ENCODE measurements at places on chromosomes 7 and 10. TPM values are rescaled to one million over a fixed set of nuclear protein-coding genes. Genes with fewer than 3 reads are reported as not detected.

RARRES2 gene
- 26.3 TPM for total RNA-seq

RABGEF1 gene
- 17.0 TPM for total RNA-seq

FOXP2 gene
- 4.9 TPM for total RNA-seq

SPDYE1 gene
- not detected for total RNA-seq

GPNMB gene
- total RNA-seq: not detected

ZNF425 gene
- 4.9 TPM for total RNA-seq

FOXI2 gene
- not detected for total RNA-seq

SSMEM1 gene
- not detected for total RNA-seq

ZCWPW1 gene
- 2.0 TPM for total RNA-seq

POLR2J2 gene
- 5.8 TPM for total RNA-seq

GRCh38 chr7:102992938-102993717 lies 80.3 kb downstream of the LRRC17 start:
- DNase-seq: no peak
- H3K27ac ChIP-seq: no peak overlapping the region
- no peaks in the 10 kb centered on the region for H3K36me3 ChIP-seq
- H3K27me3 ChIP-seq: no peaks in the 10 kb centered on the region
- no peak overlapping the region for H3K4me3 ChIP-seq
- H3K4me1 ChIP-seq: no peaks in the 10 kb centered on the region

GRCh38 chr10:5658871-5659618 lies 7.3 kb downstream of the ASB13 start:
- no peaks in the 10 kb centered on the region for H3K27me3 ChIP-seq
- peaks cover 45% of the 10 kb centered on the region for H3K4me1 ChIP-seq
- no peak for DNase-seq
- no peaks in the 10 kb centered on the region for H3K36me3 ChIP-seq

GRCh38 chr10:96038476-96039387 lies 4.7 kb upstream of the CCNJ start:
- no peak overlapping the region for H3K27ac ChIP-seq
- DNase-seq: no peak
- peaks cover 5% of the 10 kb centered on the region for H3K4me1 ChIP-seq
- H3K36me3 ChIP-seq: no peaks in the 10 kb centered on the region

DNA sequence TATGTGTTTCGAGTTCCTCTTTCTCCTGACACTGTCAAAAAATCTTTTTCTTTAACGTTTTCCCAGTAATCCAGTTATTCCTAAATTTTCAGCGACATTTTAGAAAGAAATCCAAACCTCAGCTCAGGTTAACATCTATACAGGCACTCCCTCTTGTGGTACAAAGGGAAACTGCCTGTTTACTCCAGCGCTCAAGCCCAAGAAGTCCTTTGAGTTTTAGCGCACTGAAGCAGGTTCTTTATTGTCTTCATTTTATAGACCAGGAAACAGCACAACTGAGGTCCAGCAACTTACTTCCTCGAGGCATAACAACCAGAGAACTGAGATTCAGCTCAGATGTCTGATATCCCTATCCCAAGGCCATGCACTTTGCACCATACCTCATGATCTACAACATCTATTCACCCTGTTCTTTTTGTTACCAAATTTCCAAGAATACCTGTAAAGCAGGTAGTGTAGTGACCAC lies 287.2 kb upstream of the MKLN1 start:
- no peak overlapping the region for H3K27ac ChIP-seq
- DNase-seq: peak; percentile 58

DNA sequence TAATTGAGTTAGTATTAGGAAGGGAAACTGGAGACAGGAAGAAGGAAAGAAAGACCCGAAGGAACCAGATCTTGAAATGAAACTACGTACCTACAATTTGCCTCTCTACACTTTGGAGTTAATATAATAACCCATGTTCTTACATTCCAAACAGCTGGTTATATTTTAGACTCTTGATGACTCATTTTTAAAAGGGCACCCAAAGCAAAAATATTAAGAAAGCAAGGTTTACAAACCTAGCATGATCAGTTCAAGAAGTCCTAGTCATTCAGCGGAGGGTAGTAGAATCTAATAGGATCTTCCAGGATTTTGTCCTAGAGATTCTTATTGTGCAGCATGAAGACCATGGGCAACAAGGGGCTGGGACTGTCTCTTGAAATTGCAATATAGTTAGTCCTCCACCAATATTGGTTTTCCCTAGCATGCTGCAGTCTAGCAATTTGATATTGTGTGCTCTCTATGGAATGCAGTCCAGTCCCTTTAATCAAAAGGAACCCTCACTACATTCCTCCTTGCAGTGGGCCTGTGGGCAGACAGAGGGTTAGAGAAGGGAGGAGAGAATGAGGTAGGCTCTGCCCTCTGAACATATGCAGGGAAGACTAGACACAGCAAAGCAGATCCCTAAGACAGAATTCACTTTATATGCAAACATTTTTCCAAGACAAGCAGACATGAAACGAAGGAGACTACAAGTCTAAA lies 230.3 kb downstream of the INHBA start:
- no peak for DNase-seq
- no peak overlapping the region for H3K4me3 ChIP-seq
- H3K27me3 ChIP-seq: no peaks in the 10 kb centered on the region
- no peaks in the 10 kb centered on the region for H3K36me3 ChIP-seq

DNA sequence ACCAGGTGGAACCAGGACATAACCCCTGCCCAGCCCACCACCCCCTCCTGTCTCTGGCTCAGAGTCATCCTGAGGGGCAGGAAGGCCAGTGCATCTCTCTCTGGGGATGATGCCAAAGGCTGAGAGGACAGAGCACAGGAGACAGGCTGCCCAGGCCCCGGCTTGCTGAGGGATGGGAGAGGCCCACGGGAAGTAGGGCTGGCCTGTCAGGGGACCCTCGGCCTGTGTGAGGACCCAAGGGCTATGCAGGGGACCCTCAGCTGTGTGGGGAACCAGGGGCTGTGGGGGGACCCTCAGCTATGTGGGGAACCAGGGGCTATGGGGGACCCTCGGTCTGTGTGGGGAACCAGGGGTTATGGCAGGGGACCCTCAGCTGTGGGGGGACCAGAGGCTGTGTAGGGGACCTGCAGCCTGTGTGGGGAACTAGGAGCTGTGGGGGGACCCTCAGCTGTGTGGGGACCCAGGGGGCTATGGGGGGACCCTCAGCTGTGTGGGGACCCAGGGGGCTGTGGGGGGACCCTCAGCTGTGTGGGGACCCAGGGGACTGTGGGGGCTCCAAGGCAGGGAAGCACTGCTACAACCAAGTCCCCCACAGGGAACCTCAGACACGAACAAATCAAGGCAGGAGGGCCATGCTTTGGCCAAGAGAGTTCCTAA lies 27.7 kb downstream of the EBF3 start:
- no peak overlapping the region for H3K27ac ChIP-seq
- no peaks in the 10 kb centered on the region for H3K36me3 ChIP-seq
- no peaks in the 10 kb centered on the region for H3K4me1 ChIP-seq
- no peaks in the 10 kb centered on the region for H3K27me3 ChIP-seq
- H3K4me3 ChIP-seq: no peak overlapping the region

- H3K27ac ChIP-seq: no peak overlapping the region
- H3K36me3 ChIP-seq: peaks cover 3% of the 10 kb centered on the region
- DNase-seq: no peak
- H3K27me3 ChIP-seq: no peaks in the 10 kb centered on the region
- H3K4me1 ChIP-seq: no peaks in the 10 kb centered on the region
Measured at GRCh38 chr7:15399441-15399840, 162.4 kb downstream of the AGMO start.

- no peak overlapping the region for H3K4me3 ChIP-seq
- no peaks in the 10 kb centered on the region for H3K36me3 ChIP-seq
- no peak overlapping the region for H3K27ac ChIP-seq
- peaks cover 8% of the 10 kb centered on the region for H3K4me1 ChIP-seq
- DNase-seq: no peak
- H3K27me3 ChIP-seq: peaks cover 7% of the 10 kb centered on the region
Measured at GRCh38 chr7:149801816-149802215, 28.4 kb upstream of the ZNF467 start.

GRCh38 chr7:105992905-105993304 lies 29.8 kb downstream of the CDHR3 start:
- H3K4me1 ChIP-seq: peaks cover 10% of the 10 kb centered on the region
- H3K27me3 ChIP-seq: no peaks in the 10 kb centered on the region
- DNase-seq: no peak
- H3K4me3 ChIP-seq: no peak overlapping the region
- H3K27ac ChIP-seq: no peak overlapping the region

DNA sequence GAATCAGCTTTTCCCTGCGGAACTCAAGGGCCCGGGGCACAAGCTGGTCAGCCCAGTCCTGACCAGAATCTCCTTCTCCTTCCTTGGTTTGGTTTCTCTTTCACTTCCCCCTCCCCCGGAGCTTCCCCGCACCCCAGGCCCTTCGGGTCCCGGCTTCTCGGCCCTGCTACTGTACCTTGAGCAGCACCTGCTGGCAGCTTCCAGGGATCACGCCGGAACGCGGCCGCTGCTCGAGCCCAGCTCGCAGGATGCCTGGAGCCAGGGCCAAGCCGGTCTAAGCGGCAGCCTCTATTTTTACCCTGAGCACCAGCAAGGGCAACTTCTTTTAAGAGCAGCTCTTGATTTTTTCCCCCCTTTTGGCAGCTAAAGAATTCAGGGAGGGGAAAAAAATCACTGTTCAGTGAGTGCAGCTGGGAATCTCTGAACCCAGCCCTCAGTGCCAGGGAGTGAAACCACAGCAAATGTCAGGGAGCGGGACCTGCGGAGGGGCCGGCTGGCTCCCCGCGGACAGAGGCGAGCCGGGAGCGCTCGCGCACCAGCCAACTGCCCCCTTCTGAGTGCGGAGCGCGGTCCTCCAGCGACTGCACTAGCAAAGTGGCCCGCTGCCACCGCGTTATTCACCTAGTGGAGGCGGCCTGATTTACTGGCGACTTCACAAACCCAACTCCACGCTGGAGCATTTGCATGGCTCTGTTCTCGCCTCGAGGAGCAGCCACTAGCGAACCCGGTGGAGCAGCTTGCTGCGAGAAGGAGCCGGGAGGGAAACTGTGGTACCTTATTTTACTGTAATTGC lies 2.4 kb upstream of the INHBA start:
- H3K27me3 ChIP-seq: peaks cover 81% of the 10 kb centered on the region
- no peak overlapping the region for H3K27ac ChIP-seq
- peak; percentile 68 for DNase-seq
- H3K4me1 ChIP-seq: peaks cover 32% of the 10 kb centered on the region
- H3K4me3 ChIP-seq: peak overlapping the region; percentile 88

GRCh38 chr10:97574374-97575126 lies 2.0 kb downstream of the ANKRD2 start:
- H3K27me3 ChIP-seq: no peaks in the 10 kb centered on the region
- H3K27ac ChIP-seq: no peak overlapping the region
- H3K4me3 ChIP-seq: no peak overlapping the region
- H3K36me3 ChIP-seq: no peaks in the 10 kb centered on the region
- DNase-seq: no peak
- no peaks in the 10 kb centered on the region for H3K4me1 ChIP-seq

All from neural crest cell (in vitro differentiated cells).